ENCODE measurements at places on chromosomes 3 and 15.

DNA sequence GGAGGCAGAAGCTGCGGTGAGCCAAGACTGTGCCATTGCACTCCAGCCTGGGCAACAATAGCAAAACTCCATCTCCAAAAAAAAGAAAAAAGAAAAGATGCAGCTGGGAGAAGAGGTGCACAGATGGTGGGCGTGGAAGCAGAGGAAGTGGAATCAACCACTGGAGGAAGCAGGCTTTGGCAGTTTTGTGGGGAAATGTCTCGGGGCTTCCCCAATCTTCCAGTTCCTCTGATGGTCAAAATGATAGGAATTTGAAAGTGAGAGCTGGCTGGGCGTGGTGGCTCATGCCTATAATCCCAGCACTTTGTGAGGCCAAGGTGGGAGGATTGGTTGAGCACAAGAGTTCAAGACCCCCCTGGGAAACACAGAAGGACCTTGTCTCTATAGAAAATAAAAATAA is 48.1 kb upstream of the SMAD3 start:
- DNase-seq: no peak

GRCh38 chr3:170760174-170760526 is 109.8 kb downstream of the RPL22L1 start:
- no peak for DNase-seq

DNA sequence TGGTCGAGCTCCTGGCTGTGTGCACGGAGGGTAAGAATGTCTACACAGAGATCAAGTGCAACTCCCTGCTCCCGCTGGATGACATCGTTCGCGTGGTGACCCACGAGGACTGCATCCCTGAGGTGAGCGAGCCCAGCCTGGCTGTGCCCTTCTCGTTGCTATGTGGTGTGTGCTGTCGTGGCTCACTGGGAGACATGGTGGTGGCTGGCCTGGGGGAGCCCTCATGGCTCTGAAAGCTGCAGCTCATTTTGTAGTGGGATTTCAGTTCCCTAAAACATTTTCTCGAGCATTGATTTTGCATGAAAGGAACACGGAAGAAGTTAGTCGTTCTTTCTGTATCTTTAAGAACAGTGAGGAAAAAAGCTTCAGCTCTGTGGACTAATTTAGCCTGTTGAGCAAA is 200.5 kb downstream of the ITPR1 start:
- DNase-seq: no peak

- DNase-seq: no peak
Observed at GRCh38 chr3:190238871-190239270, 83.4 kb downstream of the CLDN1 start.

DNA sequence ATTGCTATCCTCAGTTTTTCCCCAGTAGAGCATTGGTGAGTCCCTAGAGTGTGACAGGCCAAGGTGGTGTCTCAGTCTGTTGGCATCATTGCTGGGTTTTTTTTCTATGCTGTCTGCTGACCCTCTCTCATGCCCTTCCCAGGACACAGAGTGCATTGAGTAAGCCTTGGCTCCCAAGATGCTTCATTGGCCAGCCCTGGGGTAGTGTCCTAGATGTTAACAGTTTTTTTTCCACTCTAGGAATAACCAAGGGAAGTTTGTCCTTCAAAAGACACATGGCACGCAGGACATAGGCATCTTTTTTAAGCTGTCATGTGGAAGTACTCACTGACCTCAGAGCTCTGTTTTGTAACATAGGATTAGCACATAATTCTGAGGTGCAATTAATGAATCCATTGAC is 19.5 kb downstream of the ADAMTSL3 start:
- DNase-seq: no peak

- no peak for DNase-seq
Observed at GRCh38 chr3:192737506-192737905, 10.2 kb upstream of the FGF12 start.

- DNase-seq: no peak
Observed at GRCh38 chr3:37990527-37990926, at the start of gene VILL. TSS of gene VILL (plus strand) at chr3:37990786. CDS start at chr3:37993673, 2,887 bp downstream.

GRCh38 chr15:85967553-85967952 is 112.1 kb upstream of the AGBL1 start:
- DNase-seq: no peak

DNA sequence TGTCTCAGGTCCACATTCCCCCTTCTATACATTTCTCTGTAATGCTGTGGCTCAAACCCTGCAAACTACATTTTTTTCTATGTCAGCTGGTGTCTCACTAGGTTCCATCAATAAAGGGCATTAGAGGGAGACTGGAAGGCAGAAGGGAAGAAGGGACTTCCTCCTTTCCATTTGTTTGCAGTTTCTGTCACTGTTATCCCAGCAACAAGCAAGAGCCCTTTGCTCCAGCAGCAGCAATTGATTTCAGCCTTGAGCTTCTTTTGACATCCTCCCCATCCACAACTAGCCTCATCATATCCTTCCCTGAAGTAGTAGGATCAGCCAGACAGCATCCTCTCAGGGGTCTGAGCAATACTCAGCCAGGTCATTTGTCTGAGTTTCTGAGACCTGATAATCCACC is 5.3 kb upstream of the NCK1 start:
- no peak for DNase-seq

GRCh38 chr3:184812662-184813042 is 686 bp downstream of the VPS8 start:
- no peak for DNase-seq

GRCh38 chr3:193963808-193964516 is 172.0 kb upstream of the HES1 start:
- no peak for DNase-seq

DNA sequence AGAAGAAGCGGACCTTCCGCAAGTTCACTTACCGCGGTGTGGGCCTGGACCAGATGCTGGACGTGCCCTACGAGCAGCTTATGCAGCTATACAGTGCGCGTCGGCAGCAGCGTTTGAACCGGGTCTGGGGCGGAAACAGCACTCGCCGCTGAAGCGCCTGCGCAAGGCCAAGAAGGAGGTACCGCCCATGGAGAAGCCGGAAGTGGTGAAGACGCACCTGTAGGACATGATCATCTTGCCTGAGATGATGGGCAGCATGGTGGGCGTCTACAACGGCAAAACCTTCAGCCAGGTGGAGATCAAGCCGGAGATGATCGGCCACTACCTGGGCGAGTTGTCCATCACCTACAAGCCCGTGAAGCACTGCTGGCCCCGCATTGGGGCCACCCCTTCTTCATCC is 390.4 kb upstream of the MEIS2 start:
- no peak for DNase-seq

- no peak for DNase-seq
Observed at GRCh38 chr15:68177742-68178141, 27.4 kb downstream of the CALML4 start.
